ENCODE measurements at places on chromosomes 12 and 14. TPM values are rescaled to one million over a fixed set of nuclear protein-coding genes. Genes with fewer than 3 reads are reported as not detected.

DNA sequence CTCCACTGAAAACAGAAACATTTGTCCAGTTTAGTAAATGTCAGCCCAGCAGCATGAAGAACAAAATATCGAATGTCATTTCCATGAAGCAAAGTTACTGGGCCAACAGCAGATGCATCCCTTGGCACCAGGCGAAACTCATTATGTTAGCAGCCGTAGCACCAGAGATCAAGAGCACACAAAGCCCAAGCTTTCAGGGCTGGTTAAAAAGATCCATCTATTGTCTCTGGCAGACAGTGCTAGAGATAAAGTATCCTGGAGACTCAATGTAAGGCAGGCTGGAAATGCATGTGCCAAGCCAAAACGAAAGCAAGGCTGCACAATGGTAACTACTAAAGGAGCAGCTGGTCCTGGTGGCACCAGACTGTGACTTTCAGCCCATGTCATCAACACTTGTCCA, 120.3 kb upstream of the PLEKHG7 start:
- no peak for DNase-seq

The GLI1 gene
- total RNA-seq: 4.0 TPM

DNA sequence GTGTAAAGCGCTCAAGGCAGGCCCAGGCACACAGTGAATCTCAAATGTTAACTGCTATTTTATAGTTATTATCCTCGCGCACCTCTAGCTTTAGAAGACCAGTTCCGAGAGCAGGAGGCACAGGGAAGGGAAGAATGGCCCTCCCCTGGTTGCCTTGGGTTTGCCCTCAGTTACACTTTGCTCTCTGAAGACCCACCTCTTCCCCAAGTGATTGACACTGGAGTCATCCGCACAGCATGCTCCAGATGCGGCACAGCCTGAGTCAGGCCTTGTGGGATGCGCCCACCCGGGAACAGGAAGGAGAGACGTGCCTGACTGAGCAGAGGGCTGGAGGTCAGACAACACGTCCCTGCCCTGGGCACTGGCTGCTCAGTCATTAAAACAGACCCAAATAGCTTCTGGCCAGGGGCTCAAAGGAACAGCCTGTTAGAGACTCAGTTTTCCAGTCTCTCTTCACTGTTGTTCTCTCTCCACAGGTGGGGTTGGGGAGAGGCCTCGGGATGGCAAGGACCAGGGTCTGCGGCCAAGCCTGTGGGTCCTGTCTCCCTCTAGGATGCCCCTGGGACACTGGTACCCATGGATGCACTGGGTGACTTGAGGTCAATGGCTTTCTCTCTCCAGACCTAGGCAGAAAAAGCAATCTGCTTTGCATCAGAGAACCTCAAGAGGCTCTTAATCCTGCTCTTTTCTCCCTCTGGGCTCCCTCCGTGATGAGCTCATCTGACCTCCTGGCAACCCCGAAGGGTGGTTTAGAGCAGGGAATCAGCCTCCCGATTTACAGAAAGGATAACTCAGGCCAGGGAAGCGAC, 13.6 kb upstream of the MLXIP start:
- DNase-seq: peak; percentile 93

GRCh38 chr14:65320661-65321308, 91.7 kb upstream of the FUT8 start:
- DNase-seq: no peak

- no peak for DNase-seq
Measured at GRCh38 chr12:52636189-52636588, 15.8 kb downstream of the KRT2 start.

The EGLN3 gene
- total RNA-seq: not detected

- no peak for DNase-seq
Measured at GRCh38 chr14:30402846-30403245, 156.1 kb upstream of the G2E3 start.

GRCh38 chr12:120162763-120163162, 31.8 kb downstream of the GCN1 start:
- no peak for DNase-seq

DNA sequence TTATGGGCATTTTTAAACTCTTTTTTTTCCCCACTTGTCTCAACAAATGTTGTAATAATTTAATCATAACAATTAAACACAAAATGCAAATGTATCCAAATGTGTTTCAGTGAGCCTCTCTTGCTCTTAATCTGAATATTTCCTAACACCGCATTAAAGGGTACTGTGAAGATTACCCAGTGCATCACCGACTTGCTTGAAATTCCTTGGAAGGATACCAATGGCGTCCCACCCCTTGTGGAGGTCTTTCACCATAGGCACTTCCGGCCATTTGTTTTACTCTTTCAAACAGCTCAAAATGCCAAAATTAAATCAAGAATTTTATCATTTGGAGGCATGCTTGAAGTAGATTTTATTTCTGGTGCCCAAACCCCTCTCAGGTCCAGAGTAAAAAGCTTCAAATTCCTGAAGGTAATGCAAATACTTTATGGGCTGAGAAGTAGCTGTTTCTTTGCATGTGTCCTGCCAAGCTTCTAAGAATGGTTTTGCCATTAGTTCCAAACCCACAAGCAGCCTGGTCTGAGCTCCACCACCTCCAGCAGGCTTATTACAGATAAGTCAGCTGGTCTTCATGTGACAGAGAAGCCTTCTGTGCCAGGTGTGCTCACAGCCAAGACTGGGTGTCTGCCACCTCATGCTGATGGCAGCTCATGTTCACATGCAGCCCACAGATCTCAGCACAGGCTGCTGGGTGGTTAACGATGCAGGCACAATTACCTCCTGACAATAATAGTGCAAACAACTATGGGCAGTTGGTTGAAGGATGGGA, 16.4 kb upstream of the NUDT4 start:
- peak; percentile 37 for DNase-seq

The LTB4R2 gene
- 5.0 TPM for total RNA-seq

- no peak for DNase-seq
Measured at GRCh38 chr14:58027904-58028303, 124.1 kb downstream of the ARMH4 start.

The OR4E2 gene
- not detected for total RNA-seq

DNA sequence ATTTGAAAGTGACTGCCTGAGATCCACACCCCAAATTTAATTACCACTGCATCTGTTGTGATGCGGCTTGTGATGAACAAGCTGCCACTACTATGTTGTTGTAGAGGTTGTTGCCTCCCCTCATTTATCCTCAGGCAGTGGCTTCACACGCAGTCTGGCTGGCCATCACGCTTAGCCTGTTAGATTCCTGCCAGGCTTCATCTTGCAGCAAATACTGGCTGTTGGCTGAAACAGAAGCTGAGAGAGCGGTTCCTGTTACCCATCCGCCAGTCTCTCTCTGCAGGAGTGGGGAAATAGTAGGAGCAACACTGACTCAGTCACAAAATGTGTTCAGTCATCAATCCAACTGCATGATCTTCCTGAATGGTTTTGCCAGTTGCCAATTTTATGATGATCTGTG, 934.4 kb downstream of the FLRT2 start:
- DNase-seq: no peak

DNA sequence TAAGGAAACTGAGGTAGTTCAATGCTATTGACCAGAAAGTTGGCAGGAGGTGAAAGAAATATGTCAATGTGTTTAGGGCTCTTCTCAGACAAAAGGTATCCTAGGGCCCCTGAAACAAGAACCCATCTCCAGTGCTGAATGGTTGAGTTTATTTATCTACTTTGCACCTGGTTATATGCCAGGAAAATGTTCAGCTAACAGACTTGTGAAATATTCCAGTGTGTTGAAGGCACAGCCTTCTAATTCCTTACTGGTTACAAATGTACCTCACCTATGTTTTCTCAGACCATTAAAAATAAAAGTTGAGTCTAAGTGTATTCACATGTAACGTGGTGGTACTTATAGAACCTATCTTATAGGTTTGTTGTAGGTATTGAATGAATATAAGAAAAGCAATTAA, 511.7 kb upstream of the SEL1L start:
- no peak for DNase-seq

- no peak for DNase-seq
Measured at GRCh38 chr12:130970165-130970907, 16.6 kb downstream of the ADGRD1 start.

DNA sequence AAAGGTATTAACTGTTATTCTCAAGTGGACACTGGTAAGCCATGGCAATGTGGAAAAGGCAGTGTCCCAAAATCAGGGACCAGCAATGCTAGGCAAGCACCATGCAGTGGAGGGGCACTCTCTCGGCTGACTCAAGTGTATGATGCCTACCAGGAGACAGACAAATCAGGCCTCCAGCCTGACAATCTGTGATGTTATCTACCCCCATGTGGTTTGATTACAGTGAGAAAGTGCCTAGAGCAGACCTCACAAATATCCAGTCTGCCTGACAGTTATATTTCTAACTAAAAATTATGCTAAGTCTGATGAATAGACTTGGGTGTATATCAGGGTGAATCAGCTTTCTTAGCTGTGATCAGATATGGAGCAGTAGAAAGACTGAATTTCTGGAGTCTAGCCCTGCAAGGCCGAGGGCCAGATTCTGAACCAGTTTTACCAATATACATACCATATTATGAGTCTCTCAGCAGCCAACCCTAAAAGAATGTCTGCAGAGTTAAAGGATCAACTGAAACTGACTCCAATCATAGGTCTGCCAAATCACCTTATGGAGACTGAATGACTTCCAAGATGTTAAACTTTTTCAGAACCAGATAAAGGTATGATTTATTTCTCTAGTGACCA, 3.2 kb downstream of the PLBD1 start:
- no peak for DNase-seq

The CLEC1B gene
- not detected for total RNA-seq

The AHNAK2 gene
- 52.6 TPM for total RNA-seq

DNA sequence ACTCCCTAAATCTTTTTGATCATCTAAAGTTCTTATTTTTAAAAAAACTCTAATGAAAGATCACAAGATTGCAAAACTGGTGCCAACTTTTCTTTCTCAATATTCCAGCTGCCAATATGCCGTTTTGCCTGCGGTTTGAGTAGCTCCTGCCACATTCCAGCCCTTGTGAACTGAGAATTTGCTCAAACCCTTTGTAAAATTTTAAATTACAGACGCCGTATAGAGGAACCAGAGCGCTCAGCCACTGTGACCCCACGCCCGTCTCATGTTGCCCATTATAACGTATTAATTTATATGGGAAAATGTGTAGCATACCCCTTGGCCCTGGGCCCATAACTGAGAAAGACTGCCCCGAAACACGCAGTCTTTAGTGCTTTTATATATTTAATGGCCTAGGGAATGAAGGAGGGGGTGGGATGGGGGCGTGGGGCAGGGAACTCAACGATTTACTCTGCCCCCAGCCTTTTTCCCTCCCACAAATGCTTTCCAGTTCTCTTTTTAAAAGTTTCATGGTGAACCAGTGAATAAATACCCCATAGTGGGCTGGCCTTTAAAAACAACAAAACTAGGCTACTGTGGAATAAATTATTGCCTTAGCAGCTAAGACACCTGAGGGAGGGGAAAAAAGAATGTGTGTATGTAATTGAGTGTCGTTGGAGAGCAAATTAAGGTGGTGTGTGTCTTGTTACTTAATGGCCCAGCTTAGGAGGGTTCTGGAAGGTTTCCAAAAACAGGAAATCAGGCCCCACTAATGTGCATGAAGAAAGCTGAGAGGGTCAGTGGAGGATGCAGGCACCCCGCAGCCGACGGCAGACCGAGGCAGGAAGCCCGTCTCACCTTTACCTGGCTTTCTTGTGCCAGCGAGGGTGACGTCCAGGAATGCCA, 45.7 kb upstream of the RFLNA start:
- no peak for DNase-seq

The HOXC10 gene
- total RNA-seq: 2.7 TPM

GRCh38 chr12:51373187-51373586, 18.0 kb downstream of the GALNT6 start:
- DNase-seq: no peak

DNA sequence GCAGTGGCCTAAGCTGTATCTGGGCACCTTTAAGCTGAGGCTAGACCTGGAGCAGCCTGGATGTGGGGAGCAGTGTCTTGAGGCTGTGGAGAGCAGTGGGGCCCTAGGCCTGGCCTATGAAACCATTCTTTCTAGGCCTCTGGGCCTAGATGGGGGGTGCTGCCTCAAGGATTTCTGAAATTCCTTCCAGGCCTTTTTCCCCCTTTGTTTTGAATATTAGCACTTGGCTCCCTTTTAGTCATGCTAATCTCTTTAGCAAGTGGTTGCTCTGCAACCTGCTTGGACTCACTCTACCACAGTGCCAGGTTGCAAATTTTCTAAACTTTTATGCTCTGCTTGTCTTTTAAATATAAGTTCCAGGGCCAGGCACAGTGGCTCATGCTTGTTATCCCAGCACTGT, 41.6 kb upstream of the RFX4 start:
- DNase-seq: no peak

DNA sequence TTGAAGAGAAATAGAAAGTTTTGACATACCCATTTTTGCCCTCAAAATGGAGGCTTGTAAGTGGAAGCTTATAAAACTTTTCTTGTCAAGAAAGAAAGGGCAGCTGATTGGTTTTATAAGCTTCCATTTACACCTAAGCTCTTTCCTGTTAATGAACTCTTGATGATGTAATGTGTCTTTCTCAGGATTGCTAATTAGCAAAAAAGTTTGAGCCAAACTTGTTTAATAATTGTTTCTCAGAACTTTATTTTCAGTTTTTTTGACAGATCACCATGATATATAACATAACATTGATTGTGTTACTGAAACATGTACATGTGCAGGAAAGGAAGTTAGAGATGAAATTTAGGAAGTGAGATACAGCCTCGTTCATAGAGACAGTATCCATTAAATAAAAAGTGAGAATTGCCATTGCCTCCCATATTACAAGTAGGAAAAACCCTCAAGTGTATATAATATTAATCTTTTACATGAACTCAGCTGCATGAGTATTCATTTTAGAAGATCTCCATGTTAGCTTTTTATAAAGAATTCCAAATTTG, 26.8 kb downstream of the RIC8B start:
- DNase-seq: no peak

DNA sequence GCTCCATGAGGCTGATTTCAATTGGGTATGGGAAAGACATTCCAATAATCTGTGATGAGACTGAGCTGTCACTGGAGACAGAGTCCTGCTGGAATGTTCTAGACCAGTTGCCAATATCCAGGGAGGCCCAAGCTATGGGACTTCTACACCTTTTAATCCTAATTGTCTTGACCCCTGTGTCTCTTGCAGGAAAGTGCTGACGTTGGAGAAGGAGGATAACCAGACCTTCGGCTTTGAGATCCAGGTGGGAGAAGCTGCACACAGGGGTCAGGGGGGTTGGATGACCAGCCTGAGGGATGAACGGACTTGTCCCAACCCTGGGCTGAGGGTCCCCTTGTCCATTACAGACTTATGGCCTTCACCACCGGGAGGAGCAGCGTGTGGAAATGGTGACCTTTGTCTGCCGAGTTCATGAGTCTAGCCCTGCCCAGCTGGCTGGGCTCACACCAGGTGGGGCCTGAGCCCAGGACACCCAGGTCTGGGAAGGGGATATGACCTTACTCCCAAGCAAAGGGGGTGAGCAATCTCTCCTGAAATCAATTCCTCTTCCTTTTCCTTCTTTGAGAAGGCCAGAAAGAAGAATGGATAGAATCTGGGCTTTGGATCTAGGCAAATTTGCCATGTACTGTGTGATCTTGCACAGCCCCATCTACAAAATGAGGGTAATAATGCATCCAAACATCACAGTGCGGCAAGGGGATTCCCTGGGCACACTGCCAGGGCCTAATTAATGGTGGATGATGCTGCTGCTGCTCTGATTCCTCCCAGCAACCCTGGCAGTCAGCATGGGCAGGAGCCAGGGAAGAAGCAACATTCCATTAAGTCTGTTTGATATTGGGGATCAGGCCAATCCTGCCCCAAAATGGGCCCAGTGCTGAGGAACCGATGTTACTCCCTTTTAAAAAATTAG, 4.2 kb downstream of the TAMALIN start:
- no peak for DNase-seq

GRCh38 chr14:100429537-100429936, 106.4 kb downstream of the SLC25A47 start:
- no peak for DNase-seq
